ENCODE measurements at places on chromosomes 13 and 19. TPM values are rescaled to one million over a fixed set of nuclear protein-coding genes. Genes with fewer than 3 reads are reported as not detected.

Gene CBY2
- polyA plus RNA-seq, result not detected

Gene ZNF222
- polyA plus RNA-seq, result 5.3 TPM

Gene ADPRHL1
- 0.75 TPM for polyA plus RNA-seq

Gene RFPL4AL1
- polyA plus RNA-seq, result not detected

Gene CKM
- not detected for polyA plus RNA-seq

Gene NTN5
- polyA plus RNA-seq, result not detected

Gene MTIF3
- polyA plus RNA-seq, result 116 TPM
